ENCODE measurements at places on chromosomes 2 and 18.

- DNase-seq, result no peak
Measured at GRCh38 chr2:119516121-119516520, 8.2 kb downstream of the SCTR start.

DNA sequence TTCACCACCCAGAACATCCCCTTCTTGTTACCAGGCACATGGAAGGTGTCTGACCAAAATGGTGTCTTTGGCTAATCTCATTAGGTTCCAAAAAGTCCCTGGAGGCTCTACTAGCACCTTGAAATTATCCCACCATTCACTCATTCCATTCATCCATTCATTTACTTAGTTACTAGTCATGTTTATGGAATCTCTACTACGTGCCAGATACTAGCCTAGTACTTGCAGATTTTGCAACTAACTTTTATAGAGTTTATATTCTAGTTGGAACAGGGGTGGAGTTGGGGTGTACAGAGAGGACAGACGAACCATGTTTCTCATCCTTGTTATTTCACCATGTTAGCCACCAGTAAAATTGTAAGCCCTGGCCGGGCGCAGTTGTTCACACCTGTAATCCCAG, 4.0 kb upstream of the NOP58 start:
- no peak for DNase-seq

DNA sequence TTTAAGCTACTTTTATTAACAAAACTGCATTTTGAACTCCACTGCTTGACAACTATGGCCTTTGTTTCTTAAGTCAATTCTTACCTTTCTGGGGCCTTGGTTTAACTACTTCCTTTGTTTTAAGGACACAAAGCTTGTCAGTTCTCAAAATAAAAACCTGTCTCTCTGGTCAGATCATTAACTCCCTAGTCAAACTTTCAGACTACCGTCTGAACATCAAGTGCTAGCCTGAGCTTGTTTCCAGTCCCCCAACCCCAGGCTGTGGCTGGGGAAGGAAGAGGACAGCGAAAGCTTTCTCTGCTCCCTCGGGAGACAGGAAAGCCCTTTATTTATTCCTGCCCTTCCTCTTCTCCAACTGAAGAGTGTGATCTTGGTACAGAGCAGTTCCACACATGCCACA, 1.7 kb downstream of the SH3YL1 start:
- DNase-seq, result no peak

- DNase-seq, result no peak
Measured at GRCh38 chr2:227748079-227748478, 2.4 kb downstream of the SCYGR8 start.

DNA sequence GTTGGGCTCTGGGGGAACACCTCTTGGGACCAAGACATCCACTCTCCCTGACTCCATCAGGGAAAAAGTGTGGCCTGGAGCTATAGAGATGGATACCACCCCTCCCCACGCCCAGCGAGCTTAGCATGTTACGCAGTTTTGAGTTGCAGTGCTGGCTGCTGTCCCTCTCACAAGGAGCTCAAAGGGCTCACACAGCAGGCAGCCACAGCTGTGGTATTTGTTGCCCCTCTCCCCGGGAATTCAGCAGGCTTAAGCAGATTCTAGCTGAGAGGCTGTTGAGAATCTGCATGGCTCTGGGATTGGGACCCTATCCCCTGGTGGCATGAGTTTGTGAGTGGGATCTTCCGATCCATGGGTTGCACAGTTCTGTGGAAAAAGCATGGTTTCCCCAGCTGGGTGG, 673.1 kb upstream of the FSHR start:
- no peak for DNase-seq

Data from COLO829 (cell line).